Progenitor cell of endocrine pancreas (in vitro differentiated cells): ENCODE measurements at places on chromosomes 2 and 18.

GRCh38 chr2:108377815-108378630 is at the start of gene SULT1C4:
Gene SULT1C4, plus strand, starts transcription at chr2:108377954. Its CDS starts 384 bp downstream, at chr2:108378338.
- DNase-seq: peak; percentile 60

GRCh38 chr2:183269956-183270355 is 145.7 kb downstream of the NUP35 start:
- DNase-seq: no peak

DNA sequence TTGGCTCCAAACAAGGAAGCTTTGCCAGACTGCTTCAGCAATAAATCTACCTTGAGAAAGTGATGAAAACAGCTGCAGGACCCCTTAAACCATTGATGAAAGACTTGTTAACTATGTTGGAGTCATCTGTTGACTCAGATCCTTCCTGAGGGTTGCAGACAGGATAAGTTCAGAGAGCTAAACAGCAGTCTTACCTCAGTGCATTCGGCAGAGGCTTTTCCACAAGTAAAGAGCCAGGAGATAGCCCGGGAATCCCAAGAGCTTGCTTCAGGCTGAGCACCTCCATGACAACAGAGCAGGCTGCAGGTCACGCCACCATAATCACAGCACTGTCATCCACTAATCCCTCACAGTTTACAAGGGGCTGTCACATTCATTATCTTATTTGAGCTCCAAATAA is 23.7 kb downstream of the KIAA2012 start:
- DNase-seq: no peak

- DNase-seq: no peak
Measured at GRCh38 chr18:44955825-44956224, 275.1 kb downstream of the SETBP1 start.

- no peak for DNase-seq
Measured at GRCh38 chr18:7902399-7902839, 335.3 kb downstream of the PTPRM start.

DNA sequence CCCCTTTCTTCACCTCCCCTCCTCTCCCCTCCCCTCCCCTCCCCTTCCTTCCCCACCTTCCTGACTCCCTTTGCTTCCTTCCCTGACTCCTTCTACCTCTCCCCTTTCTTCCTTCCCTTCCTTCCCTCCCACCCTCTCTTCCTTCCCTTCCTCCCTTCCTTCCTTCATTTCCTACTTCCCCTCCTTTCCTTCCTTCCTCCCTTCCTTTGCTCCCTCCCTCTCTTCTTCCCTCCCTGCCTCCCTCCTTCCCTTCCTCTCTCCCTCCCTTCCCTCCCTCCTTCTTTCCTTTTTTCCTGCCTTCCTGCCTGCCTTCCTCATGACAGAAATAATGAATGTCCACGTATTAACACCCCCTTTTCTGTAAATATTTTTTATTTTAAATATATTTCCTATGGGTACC is 260.2 kb downstream of the ZNF407 start:
- DNase-seq: no peak

DNA sequence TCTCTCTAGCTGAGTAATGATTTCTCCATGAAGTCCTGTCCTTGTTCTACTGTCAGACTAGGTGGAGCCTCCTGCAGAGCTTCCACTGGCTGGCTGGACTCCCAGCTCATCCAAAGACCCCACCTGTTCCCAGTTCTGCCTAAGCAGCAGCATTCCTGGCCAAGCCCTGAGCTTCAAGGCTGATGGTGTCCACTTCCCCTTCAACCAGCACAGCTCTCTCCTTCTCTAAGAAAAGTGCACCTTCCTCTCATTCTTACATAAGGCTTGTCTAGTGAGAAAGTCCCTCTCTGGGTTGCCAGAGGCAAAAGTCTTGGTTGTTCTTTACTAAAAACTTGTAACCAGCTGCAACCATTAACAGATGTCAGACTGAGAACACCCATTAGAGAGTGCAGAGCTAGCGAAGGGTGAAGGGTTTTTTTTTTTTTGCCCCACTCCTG is 58.9 kb downstream of the CXCR4 start:
- no peak for DNase-seq

GRCh38 chr2:182391443-182391842 is 35.4 kb downstream of the PDE1A start:
- DNase-seq: no peak

GRCh38 chr2:128798502-128799283 is 480.0 kb upstream of the HS6ST1 start:
- no peak for DNase-seq

DNA sequence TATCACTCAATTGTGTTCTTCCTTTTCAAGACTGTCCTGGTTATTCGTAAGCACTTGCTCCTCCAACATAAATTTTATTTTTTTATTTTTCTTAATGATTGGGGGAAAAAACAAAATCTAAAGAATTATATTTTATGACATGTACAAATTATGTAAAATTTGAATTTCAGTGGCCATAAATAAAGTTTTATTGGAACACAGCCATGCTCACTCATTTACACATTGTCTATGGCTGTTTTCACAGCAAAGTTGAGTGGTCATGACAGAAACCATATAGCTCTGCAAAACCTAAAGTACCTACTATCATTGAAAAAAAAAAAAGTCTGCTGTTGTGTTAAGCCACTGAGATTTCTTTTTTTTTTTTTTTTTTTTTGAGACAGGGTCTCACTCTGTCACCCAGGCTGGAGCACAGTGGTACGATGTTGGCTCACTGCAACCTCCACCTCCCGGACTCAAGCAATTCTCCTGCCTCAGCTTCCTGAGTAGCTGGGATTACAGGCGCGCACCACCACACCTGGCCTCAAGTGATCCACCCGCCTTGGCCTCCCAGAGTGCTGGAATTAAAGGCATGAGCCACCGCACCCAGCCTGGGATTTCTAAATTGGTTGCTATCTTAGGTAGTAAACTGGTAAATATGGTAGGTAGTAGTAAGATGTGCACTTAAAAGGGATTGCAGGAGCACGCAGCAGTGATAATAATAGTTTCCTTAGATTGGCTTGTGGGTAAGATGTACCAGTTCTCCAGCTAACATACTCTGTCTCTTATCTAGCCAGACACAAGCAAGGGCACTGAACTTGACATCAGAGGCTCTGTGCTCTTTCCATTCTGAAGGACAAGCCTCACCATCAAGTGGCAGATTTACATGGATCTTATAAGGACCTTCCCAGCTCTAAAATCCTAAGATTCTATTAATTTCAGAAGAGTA is 44.4 kb downstream of the KCNG3 start:
- DNase-seq: no peak

GRCh38 chr2:213119061-213119809 is 32.2 kb downstream of the IKZF2 start:
- DNase-seq: no peak

DNA sequence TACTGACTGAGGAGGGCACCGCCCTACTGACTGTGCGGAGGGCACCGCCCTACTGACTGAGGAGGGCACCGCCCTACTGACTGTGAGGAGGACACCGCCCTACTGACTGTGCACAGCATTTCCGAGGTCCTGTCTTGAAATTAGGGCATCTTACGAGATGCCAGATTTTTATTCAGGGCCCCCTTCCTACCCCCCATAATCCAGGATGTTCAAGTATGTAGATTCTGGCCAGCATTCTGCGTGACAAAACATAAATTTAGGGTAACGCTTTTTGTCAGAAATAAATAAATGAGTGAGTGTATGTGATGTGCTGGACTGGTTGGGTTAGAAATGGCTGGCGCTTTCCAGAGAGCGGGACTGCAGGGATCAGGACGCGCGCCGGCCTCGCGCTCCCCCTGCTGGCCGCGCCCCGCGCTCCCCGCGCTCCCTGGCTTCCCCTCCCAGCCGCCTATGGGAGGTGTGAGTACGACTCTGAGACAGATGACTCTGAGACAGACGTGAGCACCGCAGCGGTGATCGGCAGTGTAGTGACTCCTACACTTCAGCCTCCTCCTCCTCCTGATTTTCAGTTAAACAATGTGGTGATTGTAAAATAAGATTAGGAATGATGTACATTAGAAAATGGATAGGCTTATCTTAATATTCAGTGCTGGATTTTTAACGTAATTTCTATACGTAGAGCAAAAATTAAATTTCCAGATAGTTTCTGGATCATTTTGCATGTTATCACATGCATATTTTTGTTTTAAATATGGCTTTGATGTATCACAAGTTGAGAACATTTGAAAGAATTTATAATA is 149.2 kb upstream of the NFATC1 start:
- DNase-seq: peak; percentile 71

DNA sequence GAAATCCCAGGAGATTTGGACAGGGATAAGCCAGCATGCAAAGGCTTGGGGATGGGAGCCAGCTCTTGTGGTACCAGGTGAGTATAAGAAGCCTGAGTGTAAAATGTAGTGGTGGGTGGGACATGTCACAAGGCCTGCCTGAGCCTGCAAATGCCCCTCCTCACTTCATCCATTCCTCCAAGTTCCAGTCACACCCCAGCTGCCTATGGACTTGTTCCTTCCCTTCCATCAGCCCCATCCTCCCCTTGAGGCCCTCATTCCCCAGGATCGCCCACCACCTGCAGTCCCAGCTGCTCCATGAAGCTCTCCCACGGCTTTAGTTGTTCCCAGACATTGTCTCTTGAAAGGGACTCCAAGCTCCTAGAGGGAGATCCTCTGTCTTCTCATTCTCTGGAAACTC is 81.5 kb downstream of the MARCO start:
- DNase-seq: no peak

DNA sequence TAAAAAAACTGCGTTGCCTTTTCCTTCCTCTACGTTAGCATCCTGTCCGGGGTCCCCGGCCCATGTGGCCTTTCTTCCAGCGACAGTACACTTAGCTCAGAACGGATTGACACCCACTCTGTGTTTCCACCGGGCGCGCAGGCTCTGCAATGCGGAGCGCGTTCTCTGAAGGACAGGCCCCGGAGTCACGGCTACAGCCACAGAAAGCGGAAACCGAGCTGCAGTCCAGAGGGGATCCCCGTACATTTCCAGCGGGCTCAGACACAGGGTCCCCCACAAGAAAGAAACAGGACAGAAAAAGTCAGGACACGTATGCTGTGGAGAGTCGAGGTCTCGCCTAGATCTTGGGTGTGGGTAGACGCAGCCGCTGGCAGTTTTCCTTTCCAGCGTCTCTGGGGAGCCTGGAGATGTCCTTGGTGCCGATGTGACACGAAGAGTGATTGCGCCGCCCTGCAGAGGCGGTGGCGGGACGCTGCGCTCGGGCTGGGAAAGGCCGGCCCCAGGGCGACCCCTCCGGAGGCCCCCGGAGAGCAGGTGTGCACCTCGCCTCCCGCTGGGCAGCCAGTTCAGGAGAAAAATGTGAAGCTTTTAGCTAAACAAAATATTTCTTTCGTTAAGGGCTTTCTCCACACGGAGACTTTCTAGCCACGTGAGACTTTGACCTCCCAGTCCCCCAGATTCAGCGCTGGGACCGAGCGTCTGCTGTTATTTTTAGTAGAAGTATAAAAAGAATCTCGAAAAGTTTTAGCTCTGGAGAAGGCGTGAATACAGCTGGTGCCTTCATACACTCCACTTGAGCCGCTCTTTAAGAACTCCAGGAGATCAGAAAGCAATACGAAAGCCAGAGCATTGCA is 1.3 kb upstream of the ACKR3 start:
- peak; percentile 65 for DNase-seq

GRCh38 chr18:30376515-30376914 is 666.0 kb downstream of the DSC3 start:
- no peak for DNase-seq
